Purkinje cell (primary cell): ENCODE measurements at places on chromosomes 12 and 14. TPM values are rescaled to one million over a fixed set of nuclear protein-coding genes. Genes with fewer than 3 reads are reported as not detected.

Gene LIN7A
- 4.0 and 4.4 TPM in 2 replicates for polyA plus RNA-seq

Gene KCNMB4
- 55.6 and 86.5 TPM in 2 replicates for polyA plus RNA-seq

Gene KLRC3
- polyA plus RNA-seq, result 0.95 TPM in 1 of 2 replicates, not detected in the other

Gene CSRNP2
- 37.9 and 39.7 TPM in 2 replicates for polyA plus RNA-seq

Gene CDH24
- 0.20 TPM in 1 of 2 replicates, not detected in the other for polyA plus RNA-seq

Gene RBP5
- polyA plus RNA-seq, result 1.4 TPM in 1 of 2 replicates, not detected in the other

Gene ADAM21
- polyA plus RNA-seq, result 1.1 and 2.4 TPM in 2 replicates

Gene PHLDA1
- polyA plus RNA-seq, result 2.9 TPM in 2 replicates

Gene CLECL1
- polyA plus RNA-seq, result not detected in 2 replicates

Gene SLC39A5
- polyA plus RNA-seq, result not detected in 2 replicates

Gene RERG
- polyA plus RNA-seq, result 4.2 and 14.3 TPM in 2 replicates

Gene SLC17A8
- polyA plus RNA-seq, result 0.48 TPM in 1 of 2 replicates, not detected in the other

Gene SLC2A3
- 117 and 151 TPM in 2 replicates for polyA plus RNA-seq
